ENCODE measurements at places on chromosomes 4 and X. TPM values are rescaled to one million over a fixed set of nuclear protein-coding genes. Genes with fewer than 3 reads are reported as not detected.

ARAP2 gene
- polyA plus RNA-seq: 0.70 TPM

SLC2A9 gene
- polyA plus RNA-seq: 1.3 TPM

MTMR8 gene
- 2.6 TPM for polyA plus RNA-seq

MYOZ2 gene
- polyA plus RNA-seq: 45.1 TPM

HTN3 gene
- not detected for polyA plus RNA-seq

ENAM gene
- polyA plus RNA-seq: not detected

FSTL5 gene
- 0.59 TPM for polyA plus RNA-seq

POLN gene
- polyA plus RNA-seq: 9.0 TPM

ITGB1BP2 gene
- 115 TPM for polyA plus RNA-seq

ALAS2 gene
- polyA plus RNA-seq: 1.6 TPM

SSX1 gene
- not detected for polyA plus RNA-seq

PDHA2 gene
- polyA plus RNA-seq: not detected

CACNA1F gene
- 0.02 TPM for polyA plus RNA-seq

C4orf51 gene
- polyA plus RNA-seq: not detected

MAGIX gene
- 10.0 TPM for polyA plus RNA-seq

MAGED4B gene
- polyA plus RNA-seq: 99.6 TPM

EVC2 gene
- polyA plus RNA-seq: 1.1 TPM

NR3C2 gene
- 0.27 TPM for polyA plus RNA-seq

XAGE2 gene
- polyA plus RNA-seq: not detected

NPY1R gene
- polyA plus RNA-seq: 13.1 TPM

LRAT gene
- polyA plus RNA-seq: 7.6 TPM

PABPC1L2A gene
- not detected for polyA plus RNA-seq

CT45A10 gene
- polyA plus RNA-seq: not detected

SLC7A11 gene
- 0.40 TPM for polyA plus RNA-seq

DGKK gene
- 0.47 TPM for polyA plus RNA-seq

GABRB1 gene
- polyA plus RNA-seq: 1.1 TPM

NUDT11 gene
- polyA plus RNA-seq: 17.6 TPM

ODAPH gene
- polyA plus RNA-seq: 0.16 TPM

HOPX gene
- polyA plus RNA-seq: 1.4 TPM

STPG2 gene
- 0.20 TPM for polyA plus RNA-seq

PPP4R3C gene
- not detected for polyA plus RNA-seq

SMIM31 gene
- polyA plus RNA-seq: not detected

TXK gene
- polyA plus RNA-seq: 0.93 TPM

CCNG2 gene
- polyA plus RNA-seq: 20.1 TPM

SSX3 gene
- polyA plus RNA-seq: not detected

SYTL4 gene
- 41.3 TPM for polyA plus RNA-seq

TGIF2LX gene
- not detected for polyA plus RNA-seq

CDKN2AIP gene
- 15.9 TPM for polyA plus RNA-seq

SLC10A7 gene
- 1.9 TPM for polyA plus RNA-seq

Measured in cardiac muscle cell (in vitro differentiated cells and primary cell).